ENCODE measurements at places on chromosomes 2 and 18. TPM values are rescaled to one million over a fixed set of nuclear protein-coding genes. Genes with fewer than 3 reads are reported as not detected.

DNA sequence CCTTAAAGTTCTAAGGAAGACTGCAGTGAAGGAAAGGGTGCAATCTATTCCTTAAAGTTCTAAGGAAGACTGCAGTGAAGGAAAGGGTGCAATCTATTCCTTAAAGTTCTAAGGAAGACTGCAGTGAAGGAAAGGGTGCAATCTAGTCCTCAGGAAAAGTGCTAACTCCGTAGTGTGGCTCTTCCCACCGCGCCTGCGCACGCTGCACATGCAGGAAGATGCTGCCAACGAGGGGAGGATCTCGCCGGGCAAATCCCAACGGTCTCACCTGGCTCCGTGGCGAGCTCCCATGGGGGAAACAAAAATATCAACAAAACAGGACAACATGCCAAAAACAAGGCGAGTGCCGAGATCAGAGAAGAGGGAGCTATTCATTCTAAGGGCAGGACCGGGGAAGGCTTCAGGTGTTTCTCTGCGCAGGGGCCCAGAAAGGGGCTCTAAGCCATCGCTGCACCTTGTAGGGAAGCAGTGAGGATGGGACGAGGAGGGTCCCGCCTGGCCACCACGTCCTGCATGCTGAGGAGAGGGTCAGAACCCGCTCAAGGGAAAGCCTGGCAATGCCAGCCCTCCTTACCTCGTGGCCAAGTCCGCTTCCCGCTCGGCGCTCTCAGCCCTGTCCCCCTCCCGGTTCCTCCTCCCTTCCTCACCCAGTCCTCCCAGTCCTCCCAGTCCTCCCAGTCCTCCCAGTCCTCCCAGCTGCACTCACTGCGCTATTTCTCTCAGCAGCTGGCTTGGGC is 24.5 kb downstream of the TIMM21 start:
- DNase-seq = no peak
- H3K4me1 ChIP-seq = no peaks in the 10 kb centered on the region
- H3K4me3 ChIP-seq = no peak overlapping the region
- no peaks in the 10 kb centered on the region for H3K36me3 ChIP-seq

DNA sequence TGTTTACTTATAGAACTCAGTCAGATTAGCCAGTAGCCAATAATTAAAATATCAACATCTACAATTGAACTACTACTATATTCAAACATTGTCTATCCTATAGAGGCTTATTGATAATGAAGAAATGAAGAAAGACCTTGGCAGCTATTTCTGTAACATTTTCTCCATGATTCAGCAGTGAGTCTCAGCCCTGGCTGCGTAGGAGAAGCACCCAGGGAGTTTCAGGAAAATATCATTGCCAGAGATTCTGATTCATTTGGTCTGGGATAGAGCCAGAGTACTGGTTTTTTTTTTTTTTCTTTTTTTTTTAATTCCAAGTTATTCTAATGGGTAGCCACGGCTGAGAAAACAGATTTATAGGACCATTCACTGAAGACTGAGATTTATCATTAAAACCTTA is 404.8 kb downstream of the TXNL1 start:
- no peak overlapping the region for H3K4me3 ChIP-seq
- no peak overlapping the region for H3K27ac ChIP-seq
- no peaks in the 10 kb centered on the region for H3K27me3 ChIP-seq
- peaks cover 7% of the 10 kb centered on the region for H3K4me1 ChIP-seq
- no peak for DNase-seq

- H3K27ac ChIP-seq = peak overlapping the region; percentile 13
- no peak overlapping the region for H3K4me3 ChIP-seq
- H3K27me3 ChIP-seq = no peaks in the 10 kb centered on the region
- peaks cover 63% of the 10 kb centered on the region for H3K4me1 ChIP-seq
Observed at GRCh38 chr2:85890522-85891176, 1.9 kb upstream of the ST3GAL5 start.

DNA sequence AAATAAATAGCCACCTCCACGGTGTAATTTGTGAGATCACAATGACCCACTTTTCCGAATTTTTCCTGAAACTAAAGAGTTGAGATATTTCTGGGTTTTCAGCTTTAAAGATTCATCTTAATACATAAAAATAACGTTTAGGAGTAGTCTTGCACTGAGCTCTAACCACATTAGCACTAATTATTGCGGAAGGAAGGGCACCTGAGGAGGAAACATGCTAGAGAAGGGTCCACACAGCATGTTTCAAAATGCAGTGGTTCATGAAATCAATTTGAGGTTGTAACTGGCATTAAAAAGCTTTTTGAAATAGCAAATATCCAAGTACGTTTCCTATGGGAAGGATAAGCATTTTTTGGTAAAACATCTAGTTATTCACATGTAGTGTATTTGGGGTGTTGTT is 8.4 kb downstream of the INPP4A start:
- no peaks in the 10 kb centered on the region for H3K27me3 ChIP-seq
- DNase-seq = no peak
- peaks cover 17% of the 10 kb centered on the region for H3K4me1 ChIP-seq
- H3K27ac ChIP-seq = no peak overlapping the region
- no peak overlapping the region for H3K4me3 ChIP-seq
- H3K36me3 ChIP-seq = no peaks in the 10 kb centered on the region

GRCh38 chr2:234823877-234824376 is 127.9 kb upstream of the SH3BP4 start:
- no peak overlapping the region for H3K4me3 ChIP-seq
- H3K27me3 ChIP-seq = peaks cover 7% of the 10 kb centered on the region
- H3K27ac ChIP-seq = no peak overlapping the region
- no peaks in the 10 kb centered on the region for H3K36me3 ChIP-seq
- H3K4me1 ChIP-seq = no peaks in the 10 kb centered on the region

DNA sequence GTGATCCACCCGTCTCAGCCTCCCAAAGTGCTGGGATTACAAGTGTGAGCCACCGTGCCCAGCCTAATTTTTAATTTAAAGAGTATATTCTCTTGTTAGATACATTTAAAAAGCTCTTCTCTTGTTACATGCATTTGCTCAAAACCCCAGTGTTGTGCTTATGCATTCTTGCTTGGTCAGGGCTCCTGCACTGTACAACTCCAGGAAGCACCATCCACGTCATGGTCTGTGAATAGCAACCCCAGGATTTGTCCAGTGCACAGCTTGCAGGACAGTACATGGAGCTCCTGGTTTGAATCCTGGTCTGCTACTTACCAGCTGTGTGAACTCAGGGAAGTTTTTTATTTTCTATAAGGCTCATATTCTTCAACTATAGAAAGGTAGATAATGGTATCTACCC is 80.8 kb downstream of the MDH1 start:
- no peak for DNase-seq
- peaks cover 20% of the 10 kb centered on the region for H3K4me1 ChIP-seq
- H3K4me3 ChIP-seq = no peak overlapping the region
- no peaks in the 10 kb centered on the region for H3K27me3 ChIP-seq

- DNase-seq = no peak
- no peak overlapping the region for H3K27ac ChIP-seq
- H3K27me3 ChIP-seq = peaks cover 28% of the 10 kb centered on the region
- H3K36me3 ChIP-seq = no peaks in the 10 kb centered on the region
- H3K4me1 ChIP-seq = peaks cover 8% of the 10 kb centered on the region
Observed at GRCh38 chr18:33581856-33582255, 3.8 kb downstream of the ASXL3 start.

DNA sequence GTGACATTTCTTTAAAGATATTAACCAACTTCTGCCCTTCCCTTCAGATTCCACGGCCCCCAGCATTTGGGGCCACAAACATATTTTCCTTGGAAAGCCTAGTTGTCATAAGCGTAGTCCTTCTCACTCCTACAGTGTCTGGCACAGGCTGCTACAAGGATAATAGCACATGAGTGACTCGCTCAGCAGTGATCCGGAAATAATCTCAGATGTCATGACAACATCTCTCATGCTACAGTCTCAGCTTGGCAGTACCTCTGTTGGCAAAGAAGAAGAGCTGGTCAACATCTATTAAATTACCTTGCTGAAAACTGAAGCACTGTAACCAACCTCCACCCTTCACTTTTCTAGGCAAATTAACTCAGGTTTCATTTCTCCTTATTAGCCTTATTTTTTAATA is 351.7 kb downstream of the RAD51AP2 start:
- no peak overlapping the region for H3K27ac ChIP-seq
- H3K36me3 ChIP-seq = no peaks in the 10 kb centered on the region
- DNase-seq = no peak
- no peaks in the 10 kb centered on the region for H3K27me3 ChIP-seq
- no peak overlapping the region for H3K4me3 ChIP-seq

Gene SERPINB4
- 0.52 TPM for polyA plus RNA-seq
